ENCODE measurements at places on chromosomes 2 and 18.

- no peak for DNase-seq
Measured at GRCh38 chr18:74190086-74190485, 41.8 kb downstream of the TIMM21 start.

GRCh38 chr18:38198526-38198925, 632.9 kb upstream of the CELF4 start:
- DNase-seq: no peak

GRCh38 chr18:56789004-56789888, 138.1 kb downstream of the WDR7 start:
- DNase-seq: peak; percentile 13

GRCh38 chr2:143802871-143803650, 673.8 kb downstream of the ARHGAP15 start:
- DNase-seq: no peak

- no peak for DNase-seq
Measured at GRCh38 chr2:88258208-88258607, 88.1 kb downstream of the THNSL2 start.

GRCh38 chr18:36757081-36757480, 71.7 kb downstream of the TPGS2 start:
- DNase-seq: peak; percentile 85

DNA sequence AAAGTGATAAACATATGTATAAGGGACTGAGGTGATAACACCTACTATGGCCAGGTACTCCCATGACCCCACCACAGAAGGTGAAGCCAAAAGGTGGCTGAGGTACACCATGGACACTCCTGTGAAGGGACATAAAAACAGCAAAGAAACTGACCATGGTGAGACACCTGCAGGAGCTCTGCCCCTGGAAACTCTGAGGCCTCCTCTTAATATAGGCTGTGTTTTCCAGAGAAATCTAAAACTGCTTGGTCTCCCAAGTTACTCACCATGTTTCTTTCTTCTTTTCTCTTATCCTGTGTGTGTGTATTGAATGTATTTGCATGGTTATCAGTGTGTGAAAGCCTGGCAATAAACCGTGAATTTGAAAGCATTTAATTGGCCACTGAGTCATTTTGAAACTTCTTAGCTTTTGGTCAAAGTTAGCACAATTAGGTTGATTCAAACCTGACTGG, 739.3 kb upstream of the GCFC2 start:
- DNase-seq: no peak

DNA sequence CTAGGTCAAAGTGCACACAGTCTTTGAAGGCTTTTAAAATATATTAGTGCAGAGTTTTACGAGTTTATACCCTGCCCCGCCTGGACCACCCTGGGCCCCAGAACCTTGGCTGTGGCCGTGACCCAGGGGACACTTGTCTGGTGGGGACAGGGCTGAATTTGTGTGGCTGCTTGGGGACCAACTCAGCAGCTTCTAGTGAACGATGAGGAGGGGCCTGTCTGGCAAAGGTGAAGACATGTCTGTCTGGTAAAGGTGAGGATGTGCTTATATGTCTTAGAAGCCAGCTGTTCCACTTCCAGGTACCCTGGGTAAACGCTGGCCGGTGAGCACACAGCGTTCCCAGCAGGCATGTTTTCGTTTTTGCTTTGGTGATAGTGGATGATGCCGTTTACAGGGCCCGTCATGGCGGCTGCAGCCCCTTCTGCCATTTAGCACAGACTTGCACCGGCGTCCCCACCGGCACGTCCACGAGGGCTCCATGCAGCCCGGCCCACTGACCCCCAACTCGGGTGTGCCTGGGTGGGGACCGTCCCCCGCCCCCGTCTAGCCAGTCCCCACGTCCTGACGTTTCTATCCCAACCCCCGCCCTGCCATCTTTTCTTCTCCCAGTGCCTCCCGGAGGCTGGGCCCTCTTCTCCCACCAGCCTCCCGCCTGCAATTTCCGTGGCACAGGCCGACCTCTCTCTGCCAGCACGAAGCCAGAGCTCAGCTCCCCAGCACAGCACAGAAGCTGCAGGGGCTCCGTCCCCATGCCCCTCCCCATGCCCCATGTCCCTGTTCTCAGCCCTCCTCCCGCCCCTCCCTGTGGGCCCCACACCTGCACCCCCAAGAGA, 67.8 kb downstream of the SLC66A2 start:
- DNase-seq: no peak

GRCh38 chr2:134460583-134460998, 206.7 kb downstream of the MGAT5 start:
- peak; percentile 70 for DNase-seq

DNA sequence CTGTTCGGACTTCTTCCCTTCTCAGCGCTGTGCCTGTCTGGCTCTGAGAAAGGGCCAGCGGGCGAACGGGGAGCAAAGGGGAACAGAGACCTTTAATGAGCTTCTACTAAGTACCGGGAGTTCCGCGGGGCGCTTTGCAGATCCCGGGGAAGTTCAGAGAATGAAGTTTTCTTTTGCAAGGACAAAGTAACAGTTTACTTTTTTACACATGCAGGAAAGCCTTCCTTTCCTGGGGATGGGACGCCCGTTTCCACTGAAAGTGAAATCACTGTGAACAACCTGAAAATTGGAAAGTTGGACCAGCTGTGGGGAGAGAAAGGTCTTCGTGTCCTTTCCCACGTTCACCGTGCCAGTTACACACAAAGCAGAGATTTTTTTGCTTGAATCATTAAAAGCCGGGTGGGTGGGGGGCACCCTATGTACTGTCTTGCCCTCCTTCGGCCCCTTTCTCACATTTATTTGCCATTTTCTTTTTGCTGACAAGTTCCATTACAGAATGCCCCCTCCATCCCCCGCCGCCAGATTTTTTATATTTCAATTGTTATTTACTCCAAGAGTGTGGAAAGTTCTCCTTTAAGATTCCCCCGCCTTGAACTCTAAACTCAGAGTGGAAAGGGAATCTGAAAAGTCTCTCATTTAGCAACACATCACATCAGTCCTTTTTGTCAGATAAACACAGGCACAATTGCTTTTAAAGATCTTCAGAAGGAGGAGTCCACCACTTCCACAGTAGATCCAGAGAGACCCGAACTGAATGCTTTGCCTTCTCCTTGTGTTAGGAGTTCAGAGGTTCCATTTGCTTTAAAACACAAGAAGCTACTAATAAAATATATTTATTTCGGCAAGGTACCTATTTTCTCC, 1.1 kb upstream of the FN1 start:
- no peak for DNase-seq

DNA sequence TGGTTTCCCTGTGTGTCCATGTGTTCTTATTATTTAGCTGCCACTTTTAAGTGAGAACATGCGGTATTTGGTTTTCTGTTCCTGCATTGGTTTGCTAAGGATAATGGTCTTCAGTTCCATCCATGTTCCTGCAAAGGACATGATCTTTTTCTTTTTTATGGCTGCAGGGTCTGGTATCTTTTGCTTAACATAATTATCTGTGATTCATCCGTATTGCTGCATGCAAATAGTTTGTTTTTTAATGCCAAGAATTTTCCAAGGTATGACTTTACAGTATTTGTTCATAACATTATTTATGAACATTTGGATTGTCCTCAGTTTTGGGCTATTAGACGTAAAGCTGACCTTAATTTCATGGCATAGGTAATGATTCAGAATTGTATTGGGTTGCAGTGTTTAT, 17.8 kb downstream of the GIGYF2 start:
- DNase-seq: no peak

- DNase-seq: peak; percentile 46
Measured at GRCh38 chr18:61893309-61893970, 633 bp upstream of the RNF152 start.

GRCh38 chr2:235017441-235017840, 65.6 kb downstream of the SH3BP4 start:
- no peak for DNase-seq

DNA sequence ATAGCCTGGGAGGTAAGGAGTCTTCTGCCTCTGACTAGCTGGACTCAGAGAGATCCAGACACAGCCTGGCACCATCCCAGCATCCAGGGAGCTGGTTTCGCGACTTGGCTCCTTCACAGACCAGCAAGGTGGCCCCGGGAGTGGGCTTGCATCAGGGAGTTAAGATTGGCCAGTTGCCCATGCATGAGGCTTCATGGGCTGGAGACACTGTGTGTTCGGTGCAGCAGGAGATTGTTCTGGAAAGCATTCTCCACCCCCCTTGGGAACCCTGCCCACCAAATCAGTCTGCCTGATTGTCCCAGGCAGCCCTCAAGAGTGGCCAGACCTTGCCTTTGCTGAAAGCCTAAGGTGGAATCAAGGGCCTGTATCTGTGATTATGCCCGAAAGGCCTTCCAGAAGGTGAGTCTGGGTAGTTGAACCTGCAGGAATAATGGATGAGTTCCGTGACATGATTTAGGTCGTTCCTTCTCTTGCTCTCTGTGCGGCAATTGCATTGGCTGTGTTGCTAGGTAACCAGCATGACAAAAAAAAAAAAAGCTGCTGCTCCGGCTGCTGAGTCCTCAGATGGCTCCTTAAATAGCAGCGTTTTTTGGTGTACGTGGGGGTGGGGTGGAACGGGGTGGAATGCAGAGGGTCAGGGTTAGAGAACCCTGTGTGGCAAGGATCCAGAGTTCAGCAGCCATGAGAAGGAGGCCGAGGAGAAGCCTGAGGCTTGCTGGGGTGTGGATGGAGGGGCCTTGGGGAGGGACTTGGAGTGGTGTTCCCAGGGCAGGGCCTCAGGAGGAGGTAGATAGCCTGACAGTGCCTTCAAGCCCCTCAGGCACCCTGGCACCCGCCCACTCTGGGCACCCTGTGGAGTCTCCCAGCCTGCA, 93.0 kb upstream of the MCFD2 start:
- no peak for DNase-seq

- no peak for DNase-seq
Measured at GRCh38 chr2:155802888-155803287, 529.6 kb downstream of the NR4A2 start.

- no peak for DNase-seq
Measured at GRCh38 chr18:1296237-1296636, 391.6 kb downstream of the ADCYAP1 start.

GRCh38 chr18:24189664-24190346, 50.9 kb downstream of the CABYR start:
- no peak for DNase-seq

GRCh38 chr18:57544936-57545660, 41.4 kb downstream of the FECH start:
- DNase-seq: no peak

DNA sequence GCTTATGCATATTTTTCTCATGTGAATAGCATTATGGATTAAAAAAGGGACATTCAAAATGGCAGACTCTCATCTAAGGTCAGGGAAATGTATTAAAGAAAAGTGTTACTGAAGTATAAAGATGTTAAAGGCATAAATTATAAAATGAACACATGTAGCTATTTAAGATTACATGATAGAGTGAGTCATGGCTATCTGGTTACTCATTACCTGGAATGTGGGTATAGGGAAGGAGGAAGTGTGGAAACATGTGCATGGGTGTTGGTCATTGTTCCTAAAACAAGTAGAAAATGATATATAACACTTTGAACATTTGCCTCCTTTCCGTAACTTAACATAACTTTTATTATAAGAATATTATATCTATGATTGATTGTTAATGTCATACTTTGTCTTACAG, 66.4 kb downstream of the MYO1B start:
- DNase-seq: no peak

GRCh38 chr2:73037947-73038585, 33.4 kb downstream of the SFXN5 start:
- DNase-seq: no peak

DNA sequence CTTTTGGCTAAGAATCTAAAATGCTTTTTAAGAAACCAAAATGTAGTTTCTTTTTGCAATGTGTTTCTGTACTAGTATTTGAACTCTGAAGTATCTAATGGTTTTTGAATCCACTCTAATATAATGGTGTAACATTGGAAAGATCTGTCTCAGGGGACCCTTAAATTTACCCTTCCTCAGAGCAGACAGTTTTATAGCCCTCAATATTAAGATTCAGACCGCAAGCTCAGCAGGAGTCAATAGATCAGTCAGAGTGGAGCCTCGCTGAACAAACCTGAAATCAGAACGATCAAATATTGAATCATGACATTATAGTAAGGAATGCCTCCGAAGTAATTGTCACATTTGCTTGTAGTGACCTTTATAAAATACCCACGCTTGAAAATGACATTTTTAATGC, 18.3 kb downstream of the SGPP2 start:
- DNase-seq: peak; percentile 30

- no peak for DNase-seq
Measured at GRCh38 chr2:10278763-10279471, 23.8 kb upstream of the HPCAL1 start.

DNA sequence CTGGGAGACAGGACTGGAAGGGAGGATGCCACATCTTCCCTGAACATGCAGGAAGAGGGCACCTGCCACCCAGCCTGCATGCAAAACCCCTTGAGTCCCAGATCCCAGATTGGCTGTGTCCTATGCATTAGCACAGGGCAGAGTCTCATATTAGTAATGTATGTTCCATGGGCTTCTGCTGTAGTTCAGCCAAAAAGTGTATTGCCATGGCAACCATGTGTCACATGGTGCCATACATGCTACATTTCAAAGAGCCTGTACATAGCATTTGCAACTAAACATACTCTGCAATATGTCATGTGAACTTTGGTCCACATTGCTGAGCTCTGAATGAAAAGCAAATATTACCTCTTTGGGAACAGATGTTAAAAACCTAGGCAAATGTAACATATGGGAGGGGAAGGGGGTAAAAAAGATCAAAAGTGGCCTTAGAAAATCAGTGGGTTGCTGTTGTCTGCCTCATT, 78.4 kb downstream of the DPP4 start:
- DNase-seq: no peak

DNA sequence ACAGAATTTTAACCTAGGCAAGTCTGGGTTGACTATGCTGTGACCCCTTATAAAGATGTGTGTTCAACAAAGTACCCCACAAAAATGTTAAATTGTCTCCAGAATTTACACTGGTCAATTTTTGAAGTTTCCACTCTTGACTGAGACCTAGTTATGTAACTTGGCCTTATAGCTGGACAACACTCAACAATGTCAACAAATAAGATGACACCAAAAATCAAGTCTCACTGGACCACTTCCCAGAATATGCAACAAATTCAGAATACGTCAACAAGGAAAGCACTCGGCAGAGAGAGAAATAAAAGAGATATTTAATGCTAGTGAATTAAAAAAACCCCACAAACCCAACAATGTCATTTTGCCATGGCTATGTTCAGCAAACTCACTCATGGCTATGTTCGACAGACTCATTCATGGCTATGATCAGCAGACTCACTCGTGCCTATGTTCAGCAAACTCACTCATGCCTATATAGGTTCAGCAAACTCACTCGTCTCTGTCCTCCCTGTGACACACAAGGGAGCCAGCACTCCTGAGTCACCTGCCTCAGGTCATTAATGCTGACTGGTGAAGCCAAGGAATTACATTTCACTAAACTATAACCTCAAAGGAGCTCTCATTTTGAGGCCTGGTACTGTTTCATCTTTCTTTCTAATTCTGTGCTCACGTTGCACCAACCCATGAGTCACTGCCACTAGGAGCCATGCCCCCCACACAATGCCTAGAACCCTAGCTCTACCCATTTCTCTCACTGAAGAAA, 72.7 kb downstream of the PTPN2 start:
- no peak for DNase-seq

Measured in HEK293T (cell line).